ENCODE measurements at places on chromosomes 7 and 10.

GRCh38 chr10:110233846-110234245, 26.4 kb downstream of the MXI1 start:
- no peak for DNase-seq

GRCh38 chr7:154975984-154976383, 26.9 kb downstream of the PAXIP1 start:
- DNase-seq, result no peak

DNA sequence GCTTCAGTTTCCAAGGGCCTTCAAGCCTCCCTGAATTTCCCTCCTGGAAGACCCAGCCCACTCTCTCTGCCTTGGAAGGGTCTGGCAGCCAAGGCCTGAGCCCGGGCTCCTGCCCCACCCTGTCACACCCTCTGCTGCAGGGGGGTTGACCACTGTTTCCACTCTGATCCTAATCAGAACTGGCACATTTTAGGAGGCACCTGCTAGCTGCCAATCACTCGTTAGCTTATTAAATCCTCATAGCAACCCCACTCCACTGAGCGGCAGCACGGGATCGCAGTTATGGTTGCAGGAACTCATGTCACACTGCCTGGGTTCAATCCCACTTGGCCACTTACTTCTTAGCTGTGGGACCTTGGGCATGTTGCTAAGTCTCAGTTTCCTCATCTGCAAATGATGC, 12.9 kb downstream of the HSPB1 start:
- DNase-seq, result no peak

- no peak for DNase-seq
Measured at GRCh38 chr10:54665095-54665494, 135.9 kb downstream of the PCDH15 start.

DNA sequence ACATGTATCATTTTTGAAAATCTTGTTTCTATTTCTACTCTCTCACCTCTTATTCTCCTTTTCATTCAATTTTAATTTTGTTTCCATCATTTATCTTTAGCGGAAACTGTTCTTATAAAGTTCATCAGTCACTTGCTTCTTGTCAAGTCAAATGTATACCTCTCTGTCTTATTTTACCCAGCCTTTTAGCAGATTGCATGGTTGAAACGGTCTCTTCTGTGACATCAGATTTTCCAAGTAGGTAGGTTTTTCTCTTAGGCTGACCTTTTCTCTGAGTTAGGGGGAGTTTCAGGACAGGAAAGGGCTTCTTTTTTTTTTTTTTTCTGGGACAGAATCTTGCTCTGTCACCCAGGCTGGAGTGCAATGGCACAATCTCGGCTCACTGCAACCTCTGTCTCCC, 195.5 kb downstream of the CDK14 start:
- no peak for DNase-seq
